WERI-Rb-1 (cell line): ENCODE measurements at places on chromosomes 1 and 21.

DNA sequence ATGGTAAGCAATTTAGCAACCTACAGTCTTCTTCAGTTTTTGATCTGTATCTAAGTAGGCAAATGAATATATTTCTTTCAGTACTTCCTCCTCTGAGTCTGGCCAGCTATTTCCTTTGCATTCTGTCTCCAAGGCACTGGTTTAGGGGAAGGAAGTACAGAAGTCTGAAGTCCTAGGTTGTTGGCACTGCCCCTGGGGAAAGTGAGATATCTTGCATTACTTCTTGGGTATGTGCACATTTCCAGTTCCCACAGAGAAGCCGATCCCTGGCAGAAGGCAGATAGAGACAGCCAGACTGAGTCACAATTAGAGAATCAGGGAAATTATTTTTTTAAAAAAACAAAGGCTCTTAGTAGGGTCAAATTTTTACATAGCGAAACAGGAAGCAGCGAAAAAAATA is 98.8 kb downstream of the RASAL2 start:
- no peak for DNase-seq

GRCh38 chr1:32810358-32810757 is 6.8 kb downstream of the YARS1 start:
- no peak for DNase-seq

DNA sequence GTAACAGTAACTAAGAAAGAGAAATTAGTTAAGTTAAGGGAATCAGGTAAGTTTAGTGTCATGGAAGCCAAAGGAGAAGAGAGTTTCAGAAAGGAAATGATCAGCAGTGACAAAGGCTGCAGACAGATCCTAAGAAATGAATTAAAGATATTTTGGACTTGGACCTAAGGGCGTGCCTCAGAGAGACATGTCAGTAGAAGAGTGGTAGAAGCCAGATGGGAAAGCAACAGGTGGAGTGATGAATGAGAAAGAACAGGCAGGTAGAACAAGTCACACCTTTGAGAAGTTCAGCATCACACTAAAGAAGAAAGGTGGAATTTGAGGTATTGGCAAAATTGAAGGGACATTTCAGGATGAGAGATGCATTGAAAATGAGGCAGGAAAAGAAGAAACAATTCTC is 1.4 kb upstream of the C4BPA start:
- no peak for DNase-seq

DNA sequence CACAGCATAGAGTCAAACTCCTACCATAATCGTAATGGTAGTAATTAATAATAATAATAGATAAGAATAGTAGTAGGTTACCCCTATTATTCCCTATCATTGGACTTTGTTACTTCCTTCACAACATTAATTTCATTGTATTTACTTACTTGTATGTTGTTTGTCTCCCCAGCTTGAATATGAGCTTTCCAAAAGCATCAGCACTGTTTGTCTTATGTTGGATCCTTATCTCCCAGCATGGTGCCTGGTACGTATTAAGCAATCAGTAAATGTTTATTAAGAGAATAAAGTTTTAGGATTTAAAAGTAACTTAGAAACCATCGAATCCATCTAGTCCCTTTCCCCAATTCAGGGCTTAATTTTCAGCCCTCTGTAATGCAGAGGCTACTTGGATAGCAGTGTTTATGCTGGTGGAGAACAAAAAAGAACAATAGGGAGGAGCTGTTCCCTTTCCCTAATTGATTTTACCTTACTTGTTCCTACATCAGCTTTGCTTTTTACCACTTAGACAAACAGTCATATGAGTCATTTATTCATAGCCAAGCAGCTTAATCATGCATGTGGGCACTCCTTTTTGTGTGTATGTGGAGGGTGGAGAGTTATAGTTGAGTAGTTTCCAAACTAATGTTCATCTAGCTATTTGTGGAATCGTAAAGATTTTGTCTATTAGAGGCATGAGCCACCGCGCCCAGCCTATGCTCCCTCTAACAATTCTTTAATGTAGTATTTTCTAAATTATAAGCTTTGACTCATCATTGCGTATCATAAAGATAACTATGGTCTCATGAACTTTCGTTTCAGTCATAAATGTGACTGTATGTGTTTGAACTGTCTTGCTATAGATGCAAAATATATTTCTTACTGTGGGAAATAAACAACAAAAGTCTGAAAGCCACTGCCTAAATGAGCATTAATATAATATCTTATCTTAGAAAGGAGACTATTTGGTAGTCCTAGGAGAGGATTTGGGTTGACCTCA is 20.9 kb upstream of the DR1 start:
- no peak for DNase-seq

DNA sequence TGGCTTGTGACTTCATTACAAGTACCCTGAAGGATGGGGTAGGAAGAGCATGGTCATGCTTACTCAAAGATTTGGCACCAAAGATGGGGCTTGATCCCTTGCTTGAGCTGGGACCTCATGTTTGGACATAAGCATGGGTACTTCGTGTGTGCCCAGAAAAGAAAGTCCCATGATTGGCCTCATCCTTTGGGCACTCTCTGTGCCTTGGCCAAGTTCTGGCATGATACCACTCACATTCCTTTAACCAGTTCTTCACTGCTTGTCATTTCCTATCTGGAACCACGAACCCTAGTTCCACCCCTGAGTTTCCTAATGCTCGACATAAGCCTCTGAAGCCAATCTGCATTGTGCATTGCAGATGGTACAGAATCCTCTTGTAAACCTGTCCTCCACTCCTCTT is 107.0 kb downstream of the NAV1 start:
- DNase-seq, result no peak

DNA sequence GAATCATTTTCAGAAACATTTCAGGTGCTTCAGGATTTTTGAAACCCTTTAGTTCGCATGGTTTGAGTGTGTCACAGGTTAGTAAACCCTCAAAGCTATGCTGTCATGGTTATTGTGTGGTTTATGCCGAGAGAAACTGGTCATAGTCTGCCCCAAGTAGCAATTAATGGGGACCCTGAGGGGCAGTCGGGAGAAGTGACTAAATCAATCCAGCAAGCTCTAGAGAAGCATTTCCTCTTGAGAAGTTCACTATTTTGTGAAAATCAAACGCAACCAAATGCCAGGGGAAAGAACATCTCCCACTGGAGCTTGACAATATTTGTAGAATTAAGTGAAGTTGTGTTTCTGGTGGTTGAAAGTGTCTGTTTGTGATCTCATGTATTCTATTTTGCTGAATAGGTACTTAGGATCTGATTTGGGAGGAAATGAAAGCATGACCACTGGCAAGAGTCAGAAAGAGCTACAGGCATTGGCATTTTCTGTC is 63.0 kb upstream of the BACH1 start:
- DNase-seq, result no peak

DNA sequence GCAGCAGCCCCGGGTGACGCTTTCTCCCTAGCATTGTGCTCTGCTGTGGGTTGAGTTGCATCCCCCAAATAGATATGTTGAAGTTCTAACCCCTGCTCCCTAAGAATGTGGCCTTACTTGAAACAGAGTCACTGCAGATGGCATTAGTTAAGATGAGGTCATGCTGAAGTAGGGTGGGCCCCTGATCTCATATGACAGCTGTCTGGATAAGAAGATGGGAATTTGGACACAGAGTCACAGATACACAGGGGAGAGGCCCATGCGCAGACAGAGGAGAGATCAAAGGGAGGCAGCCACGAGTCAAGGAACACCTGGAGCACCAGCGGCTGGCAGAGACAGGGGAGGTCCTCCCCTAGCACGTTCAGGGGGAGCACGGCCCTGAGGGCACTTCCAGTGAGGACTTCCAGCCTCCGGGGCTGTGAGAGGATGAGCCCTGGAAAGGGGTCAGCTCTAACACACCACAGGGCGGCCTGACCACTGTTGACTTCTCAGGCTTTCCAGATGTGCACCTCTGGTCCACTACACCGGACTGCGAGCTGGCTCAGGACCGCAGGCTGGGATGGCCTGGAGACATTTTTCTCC is 46.4 kb downstream of the ABCG1 start:
- DNase-seq, result no peak

- DNase-seq, result no peak
These were observed 42.9 kb downstream of the NFIA start for GRCh38 chr1:61125263-61125662.

DNA sequence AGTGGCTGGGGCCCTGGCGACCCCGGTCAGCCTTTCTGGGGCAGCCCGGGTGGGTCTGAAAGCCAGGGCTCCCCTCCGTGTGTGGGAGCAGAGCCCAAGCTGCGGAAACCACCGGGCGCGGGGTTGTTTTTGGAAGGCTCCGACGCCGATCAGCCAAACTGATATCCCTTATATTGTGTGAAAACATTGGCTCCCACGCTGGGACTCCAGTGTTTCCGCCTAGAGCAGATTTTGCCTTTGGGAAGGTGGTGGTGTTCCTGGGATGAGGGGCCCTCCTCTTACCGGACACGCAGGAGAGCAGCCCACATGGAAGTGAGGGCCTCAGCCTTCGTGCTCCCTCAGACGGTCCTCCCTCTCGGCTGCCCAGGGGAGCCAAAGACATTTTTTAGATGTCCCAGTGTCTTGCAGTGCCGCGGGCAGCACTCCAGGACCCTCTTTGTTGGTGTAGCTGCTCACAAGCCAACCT is 54.3 kb downstream of the NGF start:
- no peak for DNase-seq

DNA sequence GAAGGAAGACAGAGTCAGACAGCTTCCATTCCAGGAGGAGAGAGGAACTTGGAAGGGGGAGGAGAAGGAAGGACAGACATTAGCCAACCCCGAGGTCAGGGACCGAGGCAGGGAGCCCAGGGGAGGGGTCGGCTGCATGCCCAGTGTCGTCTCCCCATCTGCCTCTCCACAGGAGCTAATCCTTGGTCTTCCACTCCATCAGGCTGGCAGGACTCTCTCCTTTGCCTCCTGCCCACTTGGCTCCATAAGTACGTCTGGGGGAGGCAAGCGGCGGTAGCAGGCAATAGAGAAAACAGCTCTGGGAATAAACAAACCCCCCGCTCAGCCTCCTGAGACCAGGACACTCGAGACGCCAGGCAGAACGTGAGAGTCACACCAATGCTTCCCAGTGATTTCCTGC is 71.3 kb downstream of the GRIK3 start:
- DNase-seq, result peak; percentile 67

DNA sequence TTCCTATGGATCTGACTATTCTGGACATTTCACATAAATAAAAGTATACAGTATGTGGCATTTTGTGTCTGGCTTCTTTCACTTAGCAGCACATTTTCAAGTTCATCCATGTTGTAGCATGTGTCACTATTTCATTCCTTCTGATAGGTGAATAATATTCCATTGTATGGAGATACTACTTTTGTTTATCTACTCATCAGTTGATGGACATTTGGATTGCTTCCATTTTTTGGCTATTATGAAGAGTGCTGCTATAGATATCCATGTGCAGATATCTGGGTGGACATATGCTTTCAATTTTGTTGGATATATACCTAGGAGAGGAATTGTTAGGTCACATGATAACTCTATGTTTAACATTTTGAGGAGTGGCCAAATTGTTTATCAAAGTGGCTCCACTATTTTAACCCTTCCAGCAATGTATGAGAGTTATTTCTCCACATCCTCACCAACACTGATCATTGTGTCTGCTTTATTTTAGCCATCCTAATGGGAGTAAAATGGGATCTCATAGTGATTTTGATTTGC is 21.9 kb upstream of the MEF2D start:
- no peak for DNase-seq
